Omental fat pad (tissue), 4 donors: ENCODE measurements at places on chromosomes 13 and 19.

GRCh38 chr19:35223084-35223790, 5.3 kb downstream of the FAM187B start:
- no peak for DNase-seq

DNA sequence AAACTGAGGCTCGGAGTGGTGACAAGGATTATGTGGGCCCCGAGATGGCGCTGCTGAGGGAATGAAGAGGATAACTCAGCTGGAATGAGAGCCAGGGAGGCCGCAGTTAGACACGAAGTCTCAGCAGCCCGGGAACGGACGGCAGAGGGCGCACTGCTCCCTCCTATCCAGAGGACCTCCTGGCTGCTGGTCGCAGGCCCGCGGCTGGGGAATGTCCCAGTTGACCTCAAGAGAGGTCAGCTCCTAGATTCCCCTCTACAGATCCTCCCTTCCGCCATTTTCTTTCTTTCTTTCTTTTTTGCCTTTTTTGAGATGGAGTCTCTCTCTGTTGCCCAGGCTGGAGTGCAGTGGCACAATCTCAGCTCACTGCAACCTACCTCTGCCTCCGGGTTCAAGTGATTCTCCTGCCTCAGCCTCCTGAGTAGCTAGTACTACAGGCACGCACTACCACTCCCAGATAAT, 24.1 kb upstream of the ASPDH start:
- DNase-seq, result peak; percentile 57

- DNase-seq, result no peak
Observed at GRCh38 chr13:105509981-105510762, 1025.3 kb downstream of the EFNB2 start.

- no peak for DNase-seq
Observed at GRCh38 chr13:32316028-32316339, 676 bp downstream of the BRCA2 start.

DNA sequence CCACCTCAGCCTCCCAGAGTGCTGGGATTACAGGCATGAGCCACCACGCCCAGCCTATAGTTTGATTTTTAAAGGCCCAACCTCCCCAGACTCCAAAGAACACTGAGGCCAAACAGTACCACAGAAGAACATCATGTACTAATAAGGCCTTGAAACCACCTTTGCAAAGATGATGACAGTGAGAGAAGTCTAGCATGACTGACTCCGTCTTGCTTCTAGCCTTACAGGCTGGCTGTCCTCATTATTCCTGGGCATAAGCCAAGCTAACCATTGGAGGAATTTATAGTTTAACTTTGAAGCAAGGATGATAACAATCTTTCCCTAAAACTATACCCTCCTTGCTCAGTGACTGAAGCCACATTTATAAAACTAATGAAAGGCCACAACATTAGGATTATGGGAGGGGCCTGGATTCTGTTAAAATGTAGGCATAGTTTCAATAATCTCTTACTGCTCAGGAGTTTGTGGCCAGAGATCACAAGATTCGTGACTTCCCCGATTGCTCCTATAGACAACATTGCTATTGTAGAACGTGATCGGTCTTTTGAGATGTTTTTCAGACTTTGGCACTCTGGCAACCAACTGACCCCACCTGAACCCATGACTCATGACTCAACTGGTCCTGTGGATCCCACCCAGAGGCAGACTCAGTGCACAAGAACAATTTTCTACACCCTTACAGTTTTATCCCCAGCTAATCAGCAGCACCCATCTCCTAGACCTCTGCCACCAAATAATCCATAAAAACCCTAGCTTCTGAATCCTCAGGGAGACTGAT, 17.6 kb downstream of the GPR42 start:
- no peak for DNase-seq

DNA sequence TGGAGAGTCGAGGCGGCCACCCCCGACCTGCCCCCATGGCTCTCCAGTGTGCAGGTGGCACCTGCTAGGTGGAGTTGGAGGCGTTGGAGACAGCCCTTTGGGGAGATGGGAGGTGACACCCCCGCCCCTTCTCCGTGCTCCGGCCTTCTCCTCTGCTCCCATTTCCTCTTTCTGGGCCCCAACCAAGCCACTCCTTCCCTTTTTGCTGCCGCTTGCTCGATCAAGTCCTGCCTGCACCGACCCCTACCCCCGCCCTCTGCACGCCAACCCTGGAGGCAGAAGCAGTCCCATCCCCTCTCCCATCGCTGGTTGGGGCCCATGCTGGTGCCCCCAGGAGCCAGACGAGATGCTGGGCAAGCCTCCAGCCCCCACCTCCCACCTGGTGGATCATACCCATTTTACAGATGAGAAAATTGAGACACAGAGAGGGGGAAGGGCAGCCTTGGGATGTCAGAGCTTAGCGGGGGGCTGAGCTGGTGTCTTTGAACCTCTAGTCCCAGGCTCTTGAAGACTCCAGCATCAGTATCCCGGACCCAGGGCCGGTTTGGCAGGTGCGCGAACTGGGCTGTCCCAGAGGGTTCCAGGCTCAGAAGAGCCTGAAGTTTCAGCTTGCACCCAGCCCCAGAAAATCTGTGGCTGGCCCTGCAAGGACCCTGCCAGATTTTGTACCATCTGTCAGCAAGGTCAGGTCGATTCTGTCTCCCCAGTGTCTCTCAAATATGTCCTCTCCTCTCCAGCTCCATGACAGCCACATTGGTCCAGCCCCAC, 10.3 kb downstream of the GNA15 start:
- DNase-seq, result no peak

DNA sequence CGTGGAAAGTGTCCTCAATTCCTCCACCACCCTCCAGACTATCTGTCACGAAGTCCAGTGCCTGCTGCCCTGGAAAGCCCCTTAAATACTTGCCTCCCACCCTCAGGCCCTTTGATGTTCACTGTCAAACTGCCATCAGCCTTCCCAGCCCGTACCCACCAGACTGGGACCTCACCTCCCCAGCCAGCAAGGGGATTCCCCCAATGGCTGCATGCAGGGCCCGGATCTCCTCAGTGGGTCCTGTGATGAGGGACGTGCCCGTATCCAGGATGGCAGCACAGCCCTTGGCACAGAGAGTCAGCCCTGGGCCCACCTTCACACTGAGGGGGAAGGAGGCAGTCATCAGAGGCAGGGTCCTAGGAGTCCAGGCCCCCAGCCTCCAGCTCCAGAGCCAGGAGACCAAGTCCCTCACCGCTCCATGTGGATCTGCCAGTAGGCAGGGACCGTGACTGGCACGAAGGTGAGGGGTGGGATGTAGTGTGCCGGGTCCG, 6.1 kb downstream of the NAPSA start:
- no peak for DNase-seq

DNA sequence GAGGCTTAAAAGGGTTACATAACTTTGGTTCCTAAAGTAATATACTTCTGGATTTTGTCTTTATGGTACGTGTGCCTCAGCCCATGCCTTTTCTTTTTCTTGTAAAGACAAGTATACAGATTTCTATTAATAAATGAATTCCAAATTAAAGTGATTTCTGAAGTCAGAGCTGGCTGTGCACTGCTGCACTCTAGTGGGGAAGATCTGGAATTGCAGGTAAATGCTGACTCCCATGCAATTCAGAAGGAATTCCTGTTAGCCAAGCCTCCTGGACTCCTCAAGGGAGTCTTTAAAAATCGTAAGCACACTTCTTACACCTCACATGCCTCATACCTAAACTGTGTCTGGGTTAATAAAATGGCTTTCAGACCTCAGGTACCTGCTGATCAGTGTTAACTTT, 118.4 kb upstream of the SLC7A1 start:
- no peak for DNase-seq

- no peak for DNase-seq
Observed at GRCh38 chr19:56177564-56178243, 1.9 kb downstream of the GALP start.

- DNase-seq, result no peak
Observed at GRCh38 chr19:10551698-10552301, 8.1 kb downstream of the ATG4D start.

GRCh38 chr19:10011974-10012373, 1.3 kb upstream of the RDH8 start:
- DNase-seq, result no peak

- DNase-seq, result no peak
Observed at GRCh38 chr13:74191410-74191809, 57.2 kb upstream of the KLF12 start.

DNA sequence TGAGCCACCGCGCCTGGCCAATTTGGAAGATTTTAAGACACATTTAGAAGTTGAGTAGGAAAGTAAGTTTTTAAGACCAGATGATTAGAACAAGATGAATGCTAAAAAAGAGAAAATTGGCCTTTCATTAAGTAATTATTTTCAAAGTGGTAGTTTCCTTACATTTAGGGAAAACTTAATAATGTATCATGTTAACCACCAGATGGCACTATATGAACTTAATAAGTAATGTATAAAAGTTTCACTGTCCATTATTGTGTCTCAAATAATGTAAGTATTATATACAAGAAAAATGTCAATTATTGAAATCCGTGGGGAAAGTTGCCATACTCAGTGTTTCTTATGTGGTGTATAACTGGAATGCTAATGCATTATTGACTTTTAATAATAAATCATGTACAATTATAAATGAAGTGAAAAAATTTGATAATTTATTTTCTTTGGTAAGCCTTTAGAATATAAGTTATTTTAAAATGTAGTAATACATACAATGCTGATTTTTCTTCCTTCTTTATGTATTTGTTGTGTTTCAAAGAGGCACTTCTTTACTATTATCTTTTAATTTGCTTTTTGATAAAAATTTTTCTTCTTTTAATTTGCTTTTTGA, 29.2 kb downstream of the COG6 start:
- no peak for DNase-seq

DNA sequence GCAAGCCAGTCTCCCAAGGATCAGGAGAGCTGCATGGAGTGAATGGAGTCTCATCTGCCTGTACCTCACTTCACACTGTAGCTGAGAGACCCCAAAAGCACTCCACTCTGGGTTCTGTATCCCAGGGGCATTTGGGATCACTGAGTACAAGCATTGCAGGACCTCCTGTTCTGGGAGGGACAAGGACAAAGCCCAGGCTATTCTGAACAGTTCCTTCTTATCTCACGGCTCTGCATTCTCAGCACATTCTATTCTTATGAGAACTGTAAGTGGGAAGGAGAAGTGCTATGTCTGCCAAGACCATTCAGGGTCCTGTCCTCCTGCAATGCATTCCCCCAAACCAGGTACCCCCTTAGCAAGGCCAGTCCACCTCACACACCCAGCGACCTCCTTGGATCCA, 42.8 kb downstream of the RNF6 start:
- no peak for DNase-seq

DNA sequence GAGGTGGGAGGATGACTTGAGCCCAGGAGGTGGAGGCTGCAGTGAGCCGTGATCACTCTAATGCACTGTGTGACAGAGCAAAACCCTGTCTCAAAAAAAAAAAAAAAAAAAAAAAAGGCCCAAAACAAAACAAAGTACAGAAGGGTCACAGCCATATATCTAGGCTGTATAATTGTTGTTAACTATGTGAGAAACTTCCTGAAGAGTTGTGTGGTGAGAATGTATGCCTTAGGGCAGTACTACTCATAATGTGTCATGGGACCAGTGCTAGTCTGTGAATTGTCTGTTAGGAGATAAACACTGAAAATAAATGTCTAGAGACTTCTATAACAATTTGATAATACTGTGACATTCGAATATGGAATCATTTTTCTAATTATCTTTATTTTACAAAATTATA, 43.1 kb downstream of the PAN3 start:
- DNase-seq, result no peak

DNA sequence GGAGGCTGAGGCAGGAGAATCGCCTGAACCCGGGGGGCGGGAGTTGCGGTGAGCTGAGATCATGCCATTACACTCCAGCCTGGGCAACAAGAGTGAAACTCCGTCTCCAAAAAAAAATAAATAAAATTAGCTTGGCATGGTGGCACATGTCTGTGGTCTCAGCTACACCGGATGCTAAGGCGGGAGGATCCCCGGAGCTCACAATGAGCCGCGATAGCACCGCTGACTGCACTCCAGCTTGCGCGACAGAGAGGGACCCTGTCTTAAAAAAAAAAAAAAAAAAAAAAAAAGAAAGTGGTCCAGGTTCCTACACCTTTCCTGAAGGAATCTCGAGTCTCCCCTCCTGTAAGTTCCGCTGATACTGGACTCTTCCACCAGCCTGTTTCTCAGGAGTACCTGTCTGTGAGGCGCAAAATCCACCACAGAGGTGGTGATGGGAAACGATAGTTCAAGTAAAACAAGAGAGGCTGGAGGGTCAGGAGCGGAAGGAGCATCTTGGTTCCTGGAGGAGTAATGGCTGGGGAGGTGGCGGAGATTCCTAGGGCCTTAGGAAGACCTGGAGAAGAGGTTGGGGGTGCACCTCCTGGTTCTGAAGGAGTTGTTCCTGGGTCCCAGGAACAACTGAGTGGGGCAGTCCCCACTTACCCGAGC, 471 bp downstream of the FUT1 start:
- DNase-seq, result no peak

- no peak for DNase-seq
Observed at GRCh38 chr19:803099-803561, 5.9 kb downstream of the PTBP1 start.

GRCh38 chr19:56087647-56088496, 33.2 kb downstream of the ZNF787 start:
- DNase-seq, result no peak

DNA sequence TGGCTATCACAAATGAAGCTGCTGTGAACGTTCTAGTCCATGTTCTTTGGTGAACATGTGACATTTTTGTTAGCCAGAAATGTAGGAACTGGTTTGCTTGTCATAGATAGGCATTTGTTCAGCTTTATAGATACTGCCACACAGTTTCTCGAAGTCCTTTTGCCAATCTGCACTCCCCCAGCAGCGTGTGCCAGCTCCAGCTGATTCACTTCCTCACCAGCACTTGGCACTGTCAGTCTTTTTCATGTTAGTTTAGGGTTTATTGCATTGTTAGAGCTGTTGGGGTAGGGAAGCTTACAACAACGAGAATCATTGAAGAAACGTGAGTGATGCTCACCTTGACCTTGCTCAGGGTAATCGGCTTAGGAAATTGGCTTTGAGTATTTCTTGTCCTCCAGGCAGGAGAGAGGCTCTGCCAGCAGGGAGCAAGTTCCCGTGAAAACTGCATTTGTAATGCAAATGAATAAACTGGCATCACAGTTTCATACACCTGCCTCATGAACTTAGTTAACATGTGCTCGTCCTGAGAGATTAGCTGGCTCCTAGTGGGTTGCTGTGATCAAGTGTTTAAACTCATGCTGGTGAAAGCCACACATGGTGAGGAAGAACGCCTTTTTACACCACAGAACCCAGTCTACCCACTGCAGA, 83.9 kb downstream of the ING1 start:
- DNase-seq, result no peak

DNA sequence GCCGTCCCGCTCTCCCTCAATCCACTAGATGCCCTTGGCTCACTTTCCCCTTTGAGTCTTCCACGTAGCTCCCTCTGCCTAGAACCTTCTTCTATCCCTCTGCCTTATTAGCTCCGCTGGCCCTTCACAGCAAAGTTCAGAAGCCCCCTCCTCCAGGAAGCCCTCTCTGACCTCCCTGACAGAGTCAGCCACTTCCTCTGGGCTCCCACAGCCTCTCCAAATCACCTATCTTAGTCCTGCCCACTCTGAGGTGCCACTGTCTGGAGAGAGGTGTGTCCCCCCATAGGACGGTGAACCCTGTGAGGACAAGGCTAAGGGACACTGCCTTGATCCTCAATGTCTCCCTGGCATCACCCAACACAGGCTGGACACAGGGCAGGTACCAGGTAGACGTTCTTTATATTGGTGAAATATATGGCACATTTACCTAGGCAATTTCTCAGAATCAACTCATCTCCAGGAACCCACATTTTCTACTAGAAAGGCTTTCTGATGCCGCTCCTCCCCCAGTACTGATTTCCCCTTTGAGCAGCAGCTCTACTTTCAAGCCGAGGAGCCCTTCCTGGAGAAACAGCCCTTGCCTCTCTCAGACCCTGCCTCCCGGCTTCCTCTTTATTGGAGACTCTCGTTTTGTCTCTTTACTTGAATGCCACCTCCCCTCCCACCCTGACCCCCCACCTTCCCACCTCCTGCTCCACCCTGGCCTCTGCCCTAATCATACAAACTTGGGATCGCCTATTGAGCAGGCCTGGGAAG, 3.4 kb upstream of the TGFB1 start:
- no peak for DNase-seq
